Foreskin keratinocyte (primary cell): ENCODE measurements at places on chromosomes 6 and 20. TPM values are rescaled to one million over a fixed set of nuclear protein-coding genes. Genes with fewer than 3 reads are reported as not detected.

GRCh38 chr6:122726649-122727048, 52.9 kb upstream of the FABP7 start:
- DNase-seq, result no peak

DNA sequence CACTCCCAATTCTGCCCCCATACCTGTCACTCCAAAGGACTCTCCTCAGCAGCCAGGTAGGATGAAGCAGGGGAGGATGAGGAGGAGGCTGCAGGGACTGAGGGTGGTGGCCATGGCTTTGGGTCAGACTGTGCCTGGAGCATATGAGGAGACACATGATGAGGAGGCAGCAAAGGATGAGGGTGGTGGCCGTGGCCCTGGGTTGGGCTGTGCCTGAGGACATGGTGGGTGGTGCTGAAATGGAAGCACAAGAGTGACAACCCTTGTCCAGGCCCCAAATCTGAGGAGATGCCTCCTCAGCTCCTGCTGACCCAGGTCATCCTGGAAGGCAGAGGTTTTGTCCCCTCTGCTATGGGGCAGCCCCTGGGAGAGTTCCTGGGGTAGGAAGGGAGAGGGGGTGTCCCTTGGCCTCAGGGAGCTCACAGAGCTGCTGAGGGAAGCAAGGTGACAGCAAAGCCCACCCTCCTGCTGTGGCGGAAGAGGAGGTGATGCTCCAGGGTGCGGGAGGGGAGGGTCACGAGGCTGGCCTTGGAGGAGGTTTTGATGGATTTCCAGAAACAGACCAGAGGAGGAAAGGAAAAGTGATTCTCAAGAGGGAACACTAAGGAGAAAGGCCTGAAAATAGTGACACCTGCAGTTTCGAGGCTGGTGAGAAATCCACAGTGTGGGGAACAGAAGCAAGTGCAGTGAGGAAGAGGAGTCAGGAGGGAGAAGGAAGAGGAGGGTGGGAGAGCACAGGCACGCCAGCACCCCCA, 4.6 kb downstream of the RAET1G start:
- DNase-seq, result no peak

DNA sequence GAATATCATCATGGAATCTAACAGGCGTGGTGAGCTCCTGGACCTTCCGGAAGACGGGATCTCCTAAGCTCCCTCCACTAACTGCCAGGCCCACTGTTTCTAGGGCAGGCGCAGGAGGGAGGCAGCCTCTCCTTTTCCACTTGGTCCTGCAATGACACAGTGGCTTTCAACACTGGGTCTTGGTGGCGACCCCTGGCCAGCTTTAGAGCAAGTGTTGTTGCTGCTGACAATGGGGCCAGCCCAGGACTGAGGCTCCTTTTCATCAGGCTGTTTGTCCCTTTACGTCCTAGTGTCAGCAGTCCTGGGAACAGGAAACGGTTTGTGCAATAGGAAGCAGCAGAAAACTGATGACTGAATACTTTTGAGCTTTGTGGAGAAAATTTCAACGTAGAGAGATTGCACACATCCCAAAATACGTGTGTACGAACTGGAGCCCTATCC, 9.7 kb upstream of the QKI start:
- DNase-seq, result no peak

SDCBP2 gene
- total RNA-seq, result 2.9 and 5.3 TPM in 2 replicates

DNA sequence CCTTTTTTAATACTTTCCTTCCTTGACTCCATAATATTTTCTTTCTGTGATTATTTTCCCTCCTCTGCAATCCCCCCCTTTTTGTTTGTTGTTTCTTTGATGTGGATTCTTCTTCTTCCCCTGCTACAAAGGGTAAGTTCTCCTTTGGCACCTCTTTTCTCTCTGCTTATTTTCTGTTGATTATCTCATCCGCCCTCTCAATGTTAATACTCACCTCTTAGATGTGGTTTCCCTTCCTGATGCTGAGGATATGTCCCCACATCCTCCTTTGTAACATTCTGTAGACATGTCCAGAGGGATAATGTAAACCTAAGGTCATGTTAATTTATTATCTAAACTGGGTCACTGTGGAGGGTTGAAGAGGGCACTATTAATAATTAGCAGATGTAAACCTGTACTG, 17.7 kb downstream of the FLRT3 start:
- no peak for DNase-seq

DNA sequence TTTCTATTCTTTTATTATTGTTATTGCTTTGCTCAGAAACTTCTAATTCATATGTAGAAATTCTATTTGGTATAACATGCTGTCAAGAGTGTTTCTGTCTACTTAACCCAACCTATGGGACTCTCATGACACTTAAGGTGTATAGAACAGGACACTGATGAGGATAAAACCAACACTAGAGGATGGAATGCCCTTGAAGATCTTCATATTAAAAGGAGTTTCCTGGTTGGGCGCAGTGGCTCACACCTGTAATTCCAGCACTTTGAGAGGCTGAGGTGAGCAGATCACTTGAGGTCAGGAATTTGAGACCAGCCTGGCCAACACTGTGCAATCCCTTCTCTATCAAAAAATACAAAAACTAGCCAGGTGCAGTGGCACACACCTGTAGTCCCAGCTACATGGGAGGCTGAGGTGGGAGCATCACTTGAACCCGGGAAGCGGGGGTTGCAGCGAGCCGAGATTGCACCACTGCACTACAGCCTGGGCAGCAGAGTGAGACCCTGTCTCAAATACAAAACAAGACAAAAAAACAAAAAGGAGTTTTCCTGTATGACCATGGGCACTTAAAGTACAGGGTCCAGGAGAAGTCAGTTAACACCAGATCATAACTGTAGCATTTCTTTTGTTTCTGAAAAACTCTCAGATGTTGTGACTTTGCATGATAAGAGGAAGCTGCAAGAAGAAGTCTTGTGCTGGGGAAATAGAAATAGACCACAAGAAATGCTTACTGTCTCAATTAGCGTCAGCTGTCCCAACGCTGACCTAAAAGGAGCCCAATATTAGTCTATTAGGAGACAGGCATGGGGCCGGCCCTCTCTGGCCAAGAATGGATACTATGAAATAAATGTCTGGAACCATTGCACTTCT, 38.9 kb upstream of the CD2AP start:
- no peak for DNase-seq

MDFI gene
- 150 and 170 TPM in 2 replicates for total RNA-seq

DNA sequence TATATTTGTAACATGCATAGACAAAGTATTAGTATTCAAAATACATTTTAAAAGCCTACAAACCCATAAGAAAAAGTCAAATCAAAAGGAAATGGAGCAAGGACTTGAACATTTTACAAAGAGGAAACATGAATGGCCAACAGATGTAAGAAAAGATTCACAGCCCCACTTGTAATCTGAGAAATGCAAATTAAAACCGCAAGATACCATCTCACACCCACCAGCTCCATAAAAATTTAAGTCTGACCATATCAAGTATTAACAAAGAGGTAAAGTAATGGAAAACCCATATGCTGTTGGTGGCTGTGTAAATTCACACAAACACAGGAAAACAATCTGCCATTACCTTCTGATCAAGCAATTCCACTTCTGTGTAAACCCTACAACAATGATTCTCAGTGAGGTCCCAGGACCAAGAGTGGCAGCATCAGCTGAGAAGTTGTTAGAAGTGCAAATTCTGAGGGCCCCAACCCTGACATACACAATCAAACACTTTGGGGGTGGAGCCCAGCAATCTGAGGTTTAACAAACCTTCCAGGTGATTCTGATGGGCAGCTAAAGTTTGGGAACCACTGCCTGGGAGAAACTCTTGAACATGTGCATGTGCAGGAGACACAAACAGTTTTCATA, 30.9 kb downstream of the BCL2L1 start:
- no peak for DNase-seq

PNPLA1 gene
- not detected in 2 replicates for total RNA-seq

DNA sequence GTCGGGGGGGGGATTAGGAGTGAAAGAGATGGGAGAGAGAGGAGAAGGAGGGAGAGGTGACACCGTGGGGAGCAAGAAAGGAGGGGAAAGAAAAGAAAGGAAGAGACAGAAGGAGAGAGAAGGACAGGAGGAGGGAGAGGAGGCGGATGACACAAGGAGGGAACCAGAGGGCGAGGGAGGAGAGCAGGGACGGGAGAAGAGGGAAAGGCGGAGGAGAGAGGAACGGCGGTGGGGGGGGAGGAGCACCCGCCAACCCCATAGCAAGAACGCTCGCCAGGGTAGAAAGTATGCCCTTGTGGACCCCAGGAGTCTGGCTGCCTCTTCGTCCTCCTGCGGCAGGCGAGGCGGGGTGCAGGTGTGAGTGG, 4.5 kb upstream of the INSM1 start:
- DNase-seq, result no peak

OTOR gene
- total RNA-seq, result not detected in 2 replicates

PCSK2 gene
- total RNA-seq, result not detected in 2 replicates

ZNF341 gene
- total RNA-seq, result 3.0 and 3.2 TPM in 2 replicates

VIP gene
- total RNA-seq, result not detected in 2 replicates

- DNase-seq, result no peak
Measured at GRCh38 chr6:106475284-106475683, 114.8 kb downstream of the CRYBG1 start.

DNA sequence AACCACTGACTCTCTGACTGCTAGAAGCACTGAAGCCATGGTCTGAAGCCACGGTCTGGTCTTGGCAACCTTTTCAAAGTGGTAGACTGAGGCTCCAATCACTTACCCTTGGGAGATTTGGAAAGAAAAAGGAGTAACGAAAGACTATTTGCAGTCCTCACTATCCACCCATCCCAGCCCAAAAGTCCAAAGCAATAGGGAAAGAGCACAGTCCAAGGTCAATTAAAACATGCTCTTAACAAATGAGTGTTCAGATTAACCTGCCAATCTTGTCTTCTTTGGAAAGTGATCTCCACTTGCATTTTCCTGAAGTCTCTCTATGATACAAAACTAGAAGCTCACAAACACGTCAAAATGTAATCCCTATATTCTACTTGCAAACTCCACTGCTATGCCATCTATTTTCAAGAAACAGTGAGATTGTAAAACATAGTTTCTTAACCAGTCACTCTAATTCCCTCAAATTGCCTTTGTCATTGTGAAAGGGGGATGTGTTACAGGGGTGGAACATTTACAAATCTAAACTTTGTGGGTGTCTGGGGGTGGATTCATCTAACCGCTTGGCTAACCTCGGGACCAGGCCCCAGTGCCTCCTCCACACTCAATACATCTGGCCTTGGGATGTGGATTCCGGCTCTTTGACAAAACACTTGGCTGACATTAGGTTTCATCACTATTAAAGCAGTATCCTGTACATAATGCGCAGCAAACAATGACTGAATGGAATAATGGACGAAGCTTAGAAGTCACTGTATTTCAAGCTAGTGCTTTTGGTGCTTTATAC, 56.4 kb downstream of the B4GALT5 start:
- no peak for DNase-seq

- peak; percentile 52 for DNase-seq
Measured at GRCh38 chr6:71012866-71013469, 56.1 kb upstream of the B3GAT2 start.

DNA sequence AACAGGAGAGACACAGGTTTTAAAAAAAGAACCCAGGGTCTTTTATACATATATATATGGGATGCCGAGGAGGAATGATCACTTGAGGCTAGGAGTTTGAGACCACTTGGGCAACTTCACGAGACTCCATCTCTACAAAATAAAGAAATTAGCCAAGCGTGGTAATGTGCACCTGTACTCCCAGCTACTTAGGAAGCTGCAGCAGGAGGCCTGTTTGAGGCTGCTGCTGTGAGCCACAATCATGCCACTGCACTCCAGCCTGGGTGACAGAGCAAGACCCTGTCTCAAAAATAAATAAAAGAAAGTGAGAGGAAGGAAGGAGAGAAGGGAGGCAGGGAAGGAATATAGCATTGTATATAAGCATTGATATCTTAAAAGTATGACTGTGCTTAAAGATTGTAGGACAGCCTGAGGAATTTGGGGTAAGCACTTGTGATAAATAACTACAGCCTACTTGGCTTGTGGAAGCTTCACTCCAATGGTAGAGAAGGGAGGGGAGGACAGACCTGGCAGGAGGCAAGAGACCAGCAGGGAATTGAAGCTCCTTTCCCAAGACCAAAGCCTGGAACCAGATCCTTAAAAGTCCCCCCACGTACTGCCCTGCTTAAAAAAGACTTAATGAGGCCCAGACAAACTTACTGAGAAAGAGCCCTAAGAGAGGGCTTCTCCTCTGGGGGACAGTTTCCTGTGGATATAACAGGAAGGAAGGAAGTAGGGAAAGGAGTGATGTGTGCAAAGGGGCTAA, 2.5 kb upstream of the SNTA1 start:
- DNase-seq, result no peak

- DNase-seq, result no peak
Measured at GRCh38 chr6:1271071-1271763, 40.7 kb upstream of the FOXQ1 start.

GGTLC1 gene
- total RNA-seq, result not detected in 2 replicates

SCUBE3 gene
- 0.03 TPM in 1 of 2 replicates, not detected in the other for total RNA-seq

MLN gene
- not detected in 2 replicates for total RNA-seq
